Eye (tissue), 1 donor: ENCODE measurements at places on chromosomes 6 and 20.

GRCh38 chr6:125175466-125176048, 22.0 kb downstream of the TPD52L1 start:
- no peak for DNase-seq

GRCh38 chr6:80769106-80769505, 662.6 kb downstream of the BCKDHB start:
- DNase-seq: peak; percentile 7

- DNase-seq: no peak
Measured at GRCh38 chr20:46264391-46265266, 43.7 kb downstream of the CDH22 start.

GRCh38 chr6:23633996-23634395, 492.0 kb upstream of the NRSN1 start:
- DNase-seq: no peak

DNA sequence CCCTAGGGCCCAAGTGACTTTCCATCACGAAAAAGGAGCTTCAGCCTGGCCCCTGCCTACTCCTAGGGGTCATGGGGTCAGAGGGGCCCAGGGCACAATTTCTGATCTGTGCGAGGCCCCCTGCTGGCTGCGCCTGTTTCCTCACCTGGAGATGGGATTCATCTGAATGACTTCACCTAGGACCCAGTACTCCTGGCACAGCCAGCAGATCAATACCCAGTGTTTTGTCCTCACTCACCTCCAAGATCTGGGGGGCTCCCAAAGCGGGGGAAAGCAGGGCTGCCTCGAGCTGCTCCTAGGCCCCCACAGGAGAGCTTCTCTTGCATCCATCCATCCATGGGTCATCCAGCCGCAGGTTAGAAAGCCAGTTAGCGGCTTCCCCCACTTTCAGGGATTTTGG, 33.8 kb downstream of the CD40 start:
- no peak for DNase-seq

DNA sequence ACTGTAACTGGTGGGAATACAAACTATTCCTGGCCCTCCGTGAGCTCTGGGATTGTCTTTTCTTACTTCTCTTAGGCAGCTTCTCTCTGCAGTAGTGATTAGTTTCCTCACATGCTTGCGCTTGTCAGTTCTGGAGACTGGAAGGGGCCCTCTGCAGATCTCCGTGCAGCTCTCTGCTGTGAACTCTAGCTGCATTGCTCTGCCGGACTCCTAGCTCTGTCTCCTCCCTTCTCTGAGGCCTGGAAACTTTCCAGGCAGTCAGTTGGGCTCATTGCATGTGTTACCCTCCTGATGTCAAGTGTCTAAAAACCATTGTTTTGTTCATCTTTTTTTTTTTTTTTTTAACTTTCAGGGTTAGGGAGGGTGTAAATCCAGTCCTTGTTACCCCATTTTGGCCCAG, 102.3 kb downstream of the CTNNBL1 start:
- no peak for DNase-seq

GRCh38 chr20:36465109-36466080, 75.9 kb upstream of the MYL9 start:
- no peak for DNase-seq

DNA sequence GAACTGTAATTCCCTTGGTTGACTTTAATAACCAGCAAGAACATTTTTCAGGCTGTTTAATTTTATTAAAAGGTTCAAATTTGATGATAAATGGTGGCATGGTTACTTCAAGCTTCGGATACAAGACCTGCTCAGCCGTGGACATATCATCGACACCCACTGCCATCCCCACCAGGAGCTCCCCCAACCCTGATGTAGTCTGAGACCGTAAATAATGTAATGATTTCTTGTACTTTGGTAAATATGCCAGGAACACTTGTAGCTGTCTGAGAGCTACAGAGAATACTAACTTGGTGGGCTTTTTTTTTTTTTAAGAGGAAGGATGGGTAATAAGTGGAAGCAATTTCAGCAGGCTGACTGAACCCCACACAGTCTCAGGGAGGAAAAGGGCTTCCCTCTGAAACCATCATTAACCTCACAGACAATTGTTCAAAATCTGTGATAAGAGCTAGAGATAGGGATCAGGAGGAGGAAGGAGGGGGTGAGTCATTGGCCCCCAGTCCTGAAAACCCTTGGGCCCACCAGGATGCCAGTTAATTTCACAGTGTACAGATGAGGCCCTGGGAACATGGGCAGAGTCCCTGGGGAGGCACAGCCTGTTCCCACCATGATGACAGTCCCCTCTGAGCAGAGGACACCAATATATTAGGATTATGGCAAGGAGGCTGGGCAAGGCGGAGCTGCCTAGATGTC, 56.0 kb downstream of the APCDD1L start:
- peak; percentile 23 for DNase-seq
